ENCODE measurements at places on chromosomes 4 and X. TPM values are rescaled to one million over a fixed set of nuclear protein-coding genes. Genes with fewer than 3 reads are reported as not detected.

GRCh38 chr4:33255507-33255906 lies 2535.3 kb downstream of the PCDH7 start:
- no peak for DNase-seq

GRCh38 chr4:180766045-180766444 lies 1477.2 kb upstream of the TENM3 start:
- DNase-seq, result no peak

DNA sequence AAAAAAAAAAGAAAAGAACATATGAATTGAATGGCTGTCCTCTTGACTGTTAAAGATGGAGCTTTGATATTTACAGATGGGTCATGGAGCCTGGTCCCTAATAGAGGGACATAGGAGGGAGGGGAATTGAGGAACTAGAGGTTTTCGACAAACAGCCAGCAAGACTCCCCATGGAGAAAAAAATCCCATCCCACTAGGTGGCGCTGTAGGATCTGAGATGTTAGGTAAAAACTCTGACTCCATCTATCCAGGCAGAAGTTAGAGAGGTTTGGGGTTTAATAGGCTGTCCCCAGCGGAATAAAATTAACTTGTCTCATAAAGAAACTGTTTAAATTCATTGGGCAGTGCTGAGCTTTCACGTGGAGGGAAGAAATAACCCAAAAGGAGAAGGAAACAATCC lies 45.9 kb downstream of the HMGB2 start:
- peak; percentile 73 for DNase-seq

- no peak for DNase-seq
Observed at GRCh38 chrX:48934581-48935300, 15.9 kb upstream of the PIM2 start.

DNA sequence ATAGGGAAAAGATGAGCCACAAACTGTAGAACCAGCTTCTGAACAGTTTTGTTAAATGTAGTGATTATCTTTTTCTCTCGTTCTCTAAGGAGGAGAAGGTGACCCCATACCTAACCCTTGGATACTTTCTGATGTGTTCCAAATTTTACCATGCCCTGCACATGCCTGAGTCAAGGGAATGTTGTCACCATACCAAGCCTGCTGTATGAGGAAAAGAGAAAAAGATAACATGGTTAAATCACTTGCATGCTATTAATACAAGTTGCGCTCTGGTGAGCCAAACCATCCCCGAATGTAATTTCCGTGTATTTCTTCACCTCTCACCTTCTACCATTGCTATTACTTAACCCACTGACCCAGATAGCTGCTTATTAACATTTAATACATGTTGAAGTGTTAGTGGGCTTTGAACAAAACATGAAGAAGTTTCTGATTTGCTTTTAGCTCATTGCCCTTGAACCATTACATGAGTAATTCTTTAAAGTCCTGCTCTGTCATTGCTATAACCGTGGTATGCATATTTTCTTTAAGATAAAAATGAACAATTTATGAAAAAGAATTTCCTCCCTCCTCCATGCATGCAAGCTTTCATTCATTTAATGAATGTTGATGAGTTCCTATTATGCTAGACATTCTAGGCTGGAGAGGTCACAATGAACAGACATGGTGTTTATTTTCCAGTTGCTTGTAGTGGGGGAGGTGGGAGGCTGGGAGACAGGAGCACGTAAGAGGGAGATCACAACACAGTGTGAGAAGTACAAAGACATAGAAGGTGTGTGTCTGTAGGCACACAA lies 13.6 kb upstream of the KIT start:
- DNase-seq, result no peak

GRCh38 chr4:137693641-137694040 lies 161.3 kb upstream of the PCDH18 start:
- no peak for DNase-seq

- DNase-seq, result no peak
Observed at GRCh38 chr4:148216321-148216720, 225.9 kb downstream of the NR3C2 start.

MAGEA1 gene
- not detected for total RNA-seq

ATP1B4 gene
- not detected for total RNA-seq

ITGB1BP2 gene
- total RNA-seq, result 0.61 TPM

SPRY1 gene
- 29.0 TPM for total RNA-seq

NKRF gene
- 5.5 TPM for total RNA-seq
